Gastroesophageal sphincter (tissue), 4 donors: ENCODE measurements at places on chromosomes 4 and X. TPM values are rescaled to one million over a fixed set of nuclear protein-coding genes. Genes with fewer than 3 reads are reported as not detected.

GRCh38 chr4:176789955-176790354 is 2.8 kb downstream of the VEGFC start:
- no peak for ATAC-seq

DNA sequence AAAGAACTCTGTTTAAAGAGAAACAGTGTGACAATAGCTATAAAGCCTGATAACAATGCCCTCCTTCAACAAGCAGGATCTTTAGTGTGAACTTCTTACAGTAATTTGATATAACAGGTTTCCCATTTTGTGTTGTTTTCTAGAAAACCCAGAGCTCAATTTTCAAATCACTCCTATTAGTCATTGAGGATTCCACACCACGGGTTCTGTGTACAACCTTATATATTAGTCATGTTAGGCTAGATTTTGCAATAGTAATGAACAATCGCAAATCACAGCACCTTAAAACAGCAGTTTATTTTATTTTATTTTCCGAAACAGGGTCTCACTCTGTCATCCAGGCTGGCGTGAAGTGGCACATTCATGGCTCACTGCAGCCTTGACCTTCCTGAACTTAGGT is 1020.9 kb upstream of the INTU start:
- ATAC-seq: no peak

RLIM gene
- total RNA-seq: 30.2 TPM

PGM2 gene
- 35.6 TPM for total RNA-seq

ZMAT1 gene
- total RNA-seq: 11.1 TPM

- no peak for ATAC-seq
Measured at GRCh38 chr4:85703096-85703495, 228.1 kb downstream of the ARHGAP24 start.

FRG2 gene
- total RNA-seq: not detected

GRCh38 chr4:7161721-7162214 is 30.6 kb upstream of the SORCS2 start:
- no peak for ATAC-seq

EDA2R gene
- total RNA-seq: 4.6 TPM

SLC7A11 gene
- 0.47 TPM for total RNA-seq

GRCh38 chr4:142016031-142016430 is 379.6 kb downstream of the IL15 start:
- no peak for ATAC-seq

- no peak for ATAC-seq
Measured at GRCh38 chrX:97637289-97637688, 753.6 kb downstream of the RPA4 start.

GRCh38 chrX:41722816-41723618 is 964 bp upstream of the GPR82 start:
- ATAC-seq: no peak

GRCh38 chr4:183618681-183619080 is 40.3 kb downstream of the RWDD4 start:
- ATAC-seq: peak; percentile 80

DNA sequence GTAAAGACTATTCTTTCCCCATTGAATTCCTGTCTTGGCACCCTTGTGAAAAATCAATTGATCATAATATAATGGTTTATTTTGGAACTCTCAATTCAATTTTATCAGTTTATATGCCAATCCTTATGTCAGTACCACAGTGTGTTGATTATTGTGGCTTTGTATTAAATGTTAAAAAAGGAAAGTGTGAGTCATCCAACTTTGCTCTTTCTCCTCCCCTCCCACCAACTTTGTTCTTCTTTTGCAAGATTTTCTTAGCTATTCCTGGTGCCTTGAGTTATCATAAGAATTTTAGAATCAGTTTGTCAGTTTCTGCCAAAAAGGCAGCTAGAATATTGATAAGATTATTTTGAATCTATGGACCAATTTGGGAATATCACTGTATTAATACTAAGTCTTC is 11.2 kb upstream of the RNF175 start:
- no peak for ATAC-seq

- ATAC-seq: no peak
Measured at GRCh38 chr4:185101354-185101890, 41.6 kb upstream of the SLC25A4 start.

- ATAC-seq: no peak
Measured at GRCh38 chr4:145552181-145552822, 66.9 kb upstream of the MMAA start.
